ENCODE measurements at places on chromosomes 4 and X.

DNA sequence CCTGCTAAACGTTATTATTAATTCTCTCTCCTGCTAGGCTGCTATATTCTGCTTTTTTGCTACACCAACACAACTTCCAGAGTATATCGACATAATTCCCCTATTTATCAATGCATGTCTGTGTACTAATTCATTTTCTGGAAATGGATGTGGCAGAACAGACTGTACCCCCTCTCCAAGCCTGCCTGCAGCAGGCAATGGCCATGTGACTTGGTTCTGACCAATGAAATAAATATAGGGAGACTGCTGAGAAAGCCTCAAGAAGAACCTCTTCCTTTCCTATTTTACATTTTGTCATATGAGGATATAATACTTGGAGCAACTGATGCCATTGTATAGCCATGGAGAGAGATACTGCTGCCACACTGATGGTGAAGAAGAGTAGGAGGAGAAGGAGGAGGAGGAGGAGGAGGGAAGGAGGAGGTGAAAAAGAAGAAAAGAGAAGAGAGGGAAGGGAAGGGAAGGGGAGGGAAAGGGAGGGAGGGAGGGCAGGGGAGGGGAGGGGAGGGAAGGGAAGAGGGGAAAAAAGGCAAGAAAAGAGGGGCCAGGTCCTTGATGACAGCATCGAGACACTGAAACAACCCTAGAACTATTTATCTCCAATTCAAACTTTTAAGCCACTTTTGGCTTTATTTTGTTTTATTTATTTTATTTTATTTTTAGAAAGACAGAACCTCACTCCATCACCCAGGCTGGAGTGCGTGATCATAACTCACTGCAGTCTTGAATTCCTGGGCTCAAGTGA lies 57.0 kb upstream of the SPP1 start:
- no peak for DNase-seq

DNA sequence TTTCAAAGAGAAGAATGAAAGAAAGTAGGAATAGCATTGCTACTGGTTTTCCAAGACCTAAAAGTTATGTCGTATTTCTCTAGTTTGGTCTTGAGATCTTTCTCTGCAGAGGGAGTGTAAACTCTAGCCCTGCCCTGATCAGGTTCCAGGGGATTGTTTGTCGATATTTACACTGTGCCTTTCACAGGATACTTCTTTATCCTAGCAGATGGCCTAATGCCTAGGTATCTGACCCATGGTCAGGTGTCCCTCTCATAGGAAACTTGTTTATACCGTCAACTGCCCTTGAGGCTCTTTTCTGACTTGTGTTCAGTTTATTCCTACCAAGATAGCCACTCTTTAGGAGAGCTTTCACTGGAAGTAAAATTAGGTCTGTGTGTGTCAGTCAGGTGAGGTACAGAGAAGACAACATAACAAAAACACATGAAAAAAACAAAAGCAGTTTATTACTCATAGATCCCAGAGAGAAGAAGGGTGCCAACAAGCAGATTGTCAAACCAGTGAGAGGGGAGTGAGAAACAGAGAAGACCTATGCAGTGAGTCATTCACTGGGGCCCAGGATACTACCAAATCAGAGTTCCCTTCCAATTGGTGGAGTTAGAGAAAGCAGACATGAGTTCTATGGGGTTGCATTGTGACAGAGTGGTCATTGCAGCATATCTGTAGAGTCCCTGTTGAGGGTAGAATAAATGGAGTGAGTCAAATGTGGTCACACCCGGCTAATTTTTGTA lies 40.6 kb upstream of the THOC2 start:
- DNase-seq: no peak

- DNase-seq: no peak
These were observed 38.2 kb upstream of the DCTD start for GRCh38 chr4:182955411-182955810.

DNA sequence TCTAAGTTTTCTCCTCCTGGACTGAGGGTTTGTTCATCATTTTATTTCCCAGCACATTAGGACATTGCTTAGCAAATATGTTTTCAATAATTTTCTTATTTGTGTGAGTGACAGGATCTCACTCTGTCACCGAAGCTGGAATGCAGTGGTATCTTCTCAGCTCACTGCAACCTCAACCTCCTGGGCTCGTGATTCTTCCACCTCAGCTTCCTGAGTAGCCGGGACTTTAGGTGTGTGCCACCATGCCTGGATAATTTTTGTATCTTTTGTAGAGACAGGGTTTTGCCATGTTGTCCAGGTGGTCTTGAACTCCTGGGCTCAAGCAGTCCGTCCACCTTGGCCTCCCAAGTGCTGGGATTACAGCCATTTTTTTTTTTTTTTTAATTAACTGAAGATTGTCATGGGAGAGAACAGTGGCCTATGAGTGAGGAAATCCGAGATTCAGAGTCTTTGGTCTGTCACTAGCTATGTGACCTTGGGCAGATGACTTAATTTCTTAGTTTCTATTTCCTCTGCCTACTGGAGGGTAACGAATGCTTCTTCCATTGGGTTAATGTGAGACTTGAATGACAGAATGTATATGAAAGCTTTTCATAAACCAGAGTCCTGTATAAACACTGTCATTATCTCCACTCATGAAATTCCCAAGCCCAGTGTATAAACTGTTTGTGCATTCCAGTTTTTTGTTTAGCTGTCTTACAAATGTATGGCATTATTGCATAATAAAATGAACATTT lies 23.9 kb downstream of the MOB1B start:
- no peak for DNase-seq

DNA sequence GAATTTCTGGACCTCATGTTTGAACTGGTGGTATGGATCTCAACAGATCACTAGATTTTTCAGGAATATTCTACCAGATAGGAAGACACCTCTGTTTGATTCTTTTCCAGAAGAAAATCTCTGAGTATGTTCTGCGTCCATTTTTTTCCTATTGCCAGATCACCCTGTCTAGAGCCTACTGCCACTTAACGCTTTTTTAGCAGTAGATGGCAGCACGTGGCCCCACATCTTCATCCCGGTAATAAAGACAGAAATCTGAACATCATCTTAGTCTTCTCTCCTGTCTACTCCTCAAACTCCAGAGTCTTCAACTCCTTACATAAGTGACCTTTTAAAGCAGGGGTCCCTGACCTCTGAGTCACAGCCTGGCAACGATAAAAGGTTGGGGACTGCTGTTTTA lies 184.7 kb downstream of the TMA16 start:
- DNase-seq: no peak

DNA sequence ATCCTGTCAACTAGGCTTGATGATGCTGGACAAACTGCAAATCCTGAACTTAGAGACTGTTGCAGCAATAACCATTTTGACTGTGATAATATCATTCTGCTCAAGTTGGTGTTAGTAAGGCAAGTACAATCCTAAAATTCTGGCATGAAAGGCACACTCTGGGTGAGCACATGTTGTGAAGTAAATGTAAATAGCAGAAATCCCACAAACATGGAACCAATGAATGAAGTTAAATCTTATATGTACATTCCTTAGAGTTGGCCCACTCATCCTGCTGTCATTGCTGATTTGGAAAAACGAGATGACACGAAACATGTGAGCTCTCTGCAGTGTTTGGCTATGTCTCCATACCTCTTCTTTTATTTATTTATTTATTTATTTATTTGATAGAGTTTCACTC lies 21.0 kb downstream of the RBM47 start:
- DNase-seq: no peak

- DNase-seq: no peak
These were observed 23.9 kb downstream of the SLC39A8 start for GRCh38 chr4:102321260-102321995.

GRCh38 chr4:85555206-85555605 lies 80.3 kb downstream of the ARHGAP24 start:
- DNase-seq: no peak

GRCh38 chr4:180134091-180134866 lies 2108.9 kb upstream of the TENM3 start:
- no peak for DNase-seq

GRCh38 chr4:168273838-168274237 lies 44.7 kb downstream of the DDX60 start:
- DNase-seq: no peak

- no peak for DNase-seq
These were observed 8.3 kb upstream of the SLC10A6 start for GRCh38 chr4:86857341-86858052.

DNA sequence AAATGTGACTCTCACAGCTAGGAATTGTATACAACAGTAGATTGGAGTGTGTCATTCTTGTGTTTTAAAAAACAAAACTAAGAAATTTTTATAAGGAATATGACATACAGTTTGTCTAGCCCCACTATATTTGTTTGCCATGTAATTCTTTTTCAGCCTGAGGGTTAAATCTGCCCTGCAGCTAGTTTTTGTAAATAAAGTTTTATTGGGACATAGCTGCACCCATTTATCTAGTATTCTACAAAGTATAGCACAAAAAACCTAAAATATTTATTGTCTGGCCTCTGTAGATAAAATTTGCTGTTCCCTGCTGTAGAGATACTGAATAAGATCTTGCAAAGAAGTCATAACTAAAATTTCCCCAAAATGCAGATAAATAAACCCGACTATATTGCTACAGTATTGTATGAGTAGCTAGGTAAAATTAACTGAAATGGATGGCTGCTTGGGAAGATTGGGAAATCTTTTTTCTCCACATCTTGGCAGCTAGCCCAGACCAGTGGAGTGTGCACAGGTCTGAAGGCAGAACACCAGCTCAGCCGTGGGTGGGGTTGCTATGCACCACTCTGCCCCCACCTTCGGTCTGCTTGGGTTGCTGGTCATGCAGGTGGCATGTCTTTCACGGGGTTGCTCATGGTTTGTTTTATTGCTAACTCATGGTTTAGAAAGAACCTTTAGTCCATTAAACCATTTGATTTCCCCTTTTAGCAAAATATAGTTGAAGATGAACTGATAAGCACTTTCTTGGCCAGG lies 127.9 kb downstream of the KLHL8 start:
- DNase-seq: no peak

GRCh38 chr4:176753049-176753448 lies 39.7 kb downstream of the VEGFC start:
- no peak for DNase-seq

- DNase-seq: no peak
These were observed 169.9 kb downstream of the AFF2 start for GRCh38 chrX:148670277-148670676.

DNA sequence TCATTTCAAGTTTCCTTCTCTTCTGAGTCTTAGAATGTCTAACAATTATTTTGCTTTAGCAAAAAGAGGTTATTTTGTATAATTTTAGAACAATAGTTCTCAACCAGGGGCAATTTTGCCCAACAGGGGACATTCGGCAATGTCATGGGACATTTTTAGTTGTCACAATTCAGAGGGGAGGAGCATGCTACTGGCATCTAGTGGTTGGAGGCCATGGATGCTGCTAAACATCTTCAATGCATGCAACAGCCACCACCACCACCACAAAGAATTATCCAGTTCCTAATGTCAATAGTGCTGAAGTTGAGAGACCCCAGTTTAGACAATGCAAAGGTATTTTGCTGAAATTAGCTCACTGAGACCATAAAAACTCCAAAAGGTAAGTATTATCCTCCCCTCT lies 122.5 kb downstream of the ARHGAP6 start:
- no peak for DNase-seq

GRCh38 chrX:1581132-1581531 lies 10.3 kb upstream of the AKAP17A start:
- no peak for DNase-seq

GRCh38 chr4:38179690-38180377 lies 219.6 kb downstream of the PTTG2 start:
- no peak for DNase-seq
